ENCODE measurements at places on chromosomes 3 and 15.

- no peak for DNase-seq
These were observed 241.0 kb upstream of the ZNF717 start for GRCh38 chr3:76026379-76026778.

DNA sequence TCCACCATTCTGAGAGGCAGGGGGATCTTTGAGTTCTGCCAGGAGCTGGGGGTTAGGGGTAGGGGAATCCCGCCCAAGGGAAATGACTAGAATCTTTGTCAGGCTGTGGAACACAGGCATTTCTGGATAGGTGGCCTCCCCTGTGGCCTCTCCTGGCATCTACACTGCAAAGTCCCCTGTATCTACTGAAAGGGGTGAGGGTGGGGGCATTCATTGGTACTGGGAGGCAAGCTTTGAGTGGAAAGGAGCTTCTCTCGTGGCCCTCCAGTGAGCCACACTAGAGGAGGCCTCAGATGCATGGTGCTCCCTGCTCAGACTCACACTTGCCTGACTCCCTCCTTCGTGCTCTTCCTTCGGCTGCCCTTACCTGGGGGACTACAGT, 59.9 kb downstream of the CCNL1 start:
- no peak for DNase-seq

GRCh38 chr3:179318876-179319275, 4.0 kb upstream of the ZNF639 start:
- DNase-seq, result no peak

DNA sequence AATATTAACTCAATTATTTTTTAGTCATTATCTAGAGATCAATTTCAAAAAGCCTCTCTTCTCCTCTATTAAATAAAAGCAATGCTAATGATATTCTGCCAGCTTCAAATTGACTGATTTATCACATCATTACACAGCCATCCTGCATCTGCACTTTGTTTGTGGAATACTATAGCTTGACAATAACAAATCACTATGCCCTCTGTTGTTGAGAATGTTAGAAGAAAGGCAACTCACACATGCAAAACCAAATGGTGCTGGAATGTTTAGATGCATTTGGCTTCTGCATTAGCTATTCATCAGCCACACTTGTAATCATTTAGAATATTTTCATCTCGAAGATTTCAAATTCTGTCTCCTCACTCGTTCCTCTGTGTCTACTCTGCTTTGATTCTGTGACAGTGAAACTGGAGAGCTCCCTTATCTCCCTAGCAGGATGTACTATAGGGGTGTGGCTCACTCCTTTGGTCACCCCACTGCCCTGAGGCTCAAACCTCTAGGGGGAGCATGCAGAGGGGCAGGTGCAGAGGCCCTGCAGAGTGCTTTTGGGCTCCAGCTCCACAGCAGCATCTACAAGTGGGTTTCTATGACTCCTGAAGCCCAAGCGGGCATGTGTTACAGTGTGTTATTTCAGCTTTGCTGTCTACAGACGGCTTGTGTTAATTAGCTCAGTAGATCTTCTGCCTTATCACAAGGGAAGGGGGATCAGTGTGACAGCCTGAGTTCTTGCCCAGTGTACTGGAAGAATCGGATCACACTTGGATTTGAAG, 454.1 kb upstream of the BCHE start:
- no peak for DNase-seq

GRCh38 chr3:67462187-67462586, 192.2 kb downstream of the SUCLG2 start:
- no peak for DNase-seq

- no peak for DNase-seq
These were observed 37.7 kb downstream of the MESD start for GRCh38 chr15:80951941-80952340.

- no peak for DNase-seq
These were observed 34.7 kb downstream of the ANXA2 start for GRCh38 chr15:60363087-60363549.

DNA sequence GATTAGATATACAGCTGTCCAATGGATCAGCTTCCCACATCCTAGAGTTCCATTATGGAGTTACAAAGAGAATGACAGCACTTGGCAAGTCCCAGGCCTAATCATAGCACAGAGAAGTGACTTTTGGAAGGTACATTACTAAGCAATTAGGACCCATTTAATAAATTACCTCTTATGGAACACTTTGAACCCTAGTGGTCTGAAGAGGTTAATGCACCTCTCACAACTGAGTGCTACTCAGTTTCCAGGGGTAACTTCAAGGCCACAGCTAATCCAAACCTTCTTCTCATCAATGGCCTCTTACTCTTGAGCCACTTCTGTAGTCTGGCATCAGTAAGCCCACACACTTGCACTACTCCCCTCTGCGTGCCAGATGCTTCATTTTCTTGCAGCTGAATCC, 34.9 kb upstream of the MEIS2 start:
- DNase-seq, result no peak

DNA sequence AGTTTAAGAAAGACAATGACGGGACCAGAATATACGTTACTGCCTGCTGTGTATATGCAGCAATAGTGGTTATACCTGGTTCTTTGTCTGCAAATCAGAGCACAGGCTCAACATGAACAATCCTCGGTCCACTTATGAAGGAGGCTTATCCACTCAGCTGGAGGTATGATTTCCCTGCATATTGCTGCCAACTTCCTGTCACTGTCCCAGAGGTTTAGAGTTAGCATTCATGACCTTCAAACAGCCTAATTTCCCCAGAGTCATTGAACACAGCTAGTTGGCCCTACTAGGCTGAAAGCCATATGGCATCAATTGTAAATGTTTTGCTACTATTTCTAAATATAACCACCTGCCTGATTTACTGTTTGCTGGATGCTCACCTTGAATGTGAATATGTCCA, 224.9 kb upstream of the ZNF717 start:
- no peak for DNase-seq

GRCh38 chr15:57553526-57553925, 38.2 kb upstream of the MYZAP start:
- no peak for DNase-seq

DNA sequence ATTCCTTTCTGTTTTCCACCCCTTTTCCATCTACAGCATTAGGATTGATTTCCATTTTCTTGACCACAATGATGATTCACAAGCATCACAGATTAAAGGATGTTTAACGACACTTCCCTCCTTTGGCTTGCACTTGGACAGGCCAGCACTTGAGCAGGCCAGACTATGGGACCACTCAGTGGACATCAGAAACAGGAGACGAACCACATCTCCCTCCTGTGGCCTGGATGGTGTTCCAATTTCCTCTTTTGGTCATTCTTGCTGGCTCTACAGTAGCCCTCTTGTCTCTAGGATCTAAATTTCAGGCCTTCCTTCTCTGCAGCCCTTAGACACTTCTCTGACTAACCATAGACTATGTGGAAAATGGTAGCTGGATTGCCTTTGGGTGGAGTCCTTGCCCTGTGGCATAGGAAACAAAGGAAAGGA, 78.8 kb upstream of the BOC start:
- no peak for DNase-seq

GRCh38 chr3:150410311-150411105, 2.4 kb downstream of the TSC22D2 start:
- no peak for DNase-seq

DNA sequence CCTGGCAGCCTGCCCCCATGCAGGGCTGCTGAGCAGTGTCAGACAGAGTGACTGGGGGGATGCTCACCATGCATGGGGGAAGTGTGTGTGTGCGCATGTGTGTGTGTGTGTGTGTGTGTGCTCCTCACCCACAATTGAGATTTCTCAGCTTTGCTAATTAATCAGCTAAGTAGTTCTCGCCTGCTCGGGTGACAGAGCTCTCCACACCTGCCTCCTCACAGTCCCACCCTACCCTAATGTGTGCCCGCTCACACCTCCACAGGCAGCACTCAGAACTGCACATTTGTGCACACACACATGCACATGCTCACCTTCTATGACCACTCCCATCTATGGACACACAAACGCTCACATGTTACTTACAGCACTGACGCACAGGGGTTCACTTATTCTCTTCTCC, 37.3 kb downstream of the CACNA2D2 start:
- no peak for DNase-seq

- no peak for DNase-seq
These were observed 71.0 kb downstream of the ARHGEF26 start for GRCh38 chr3:154192225-154192624.

- DNase-seq, result no peak
These were observed 86.1 kb upstream of the CGNL1 start for GRCh38 chr15:57290187-57290586.

GRCh38 chr3:137925080-137925479, 84.9 kb upstream of the CLDN18 start:
- DNase-seq, result no peak

GRCh38 chr3:31875437-31875836, 105.6 kb downstream of the OSBPL10 start:
- no peak for DNase-seq

DNA sequence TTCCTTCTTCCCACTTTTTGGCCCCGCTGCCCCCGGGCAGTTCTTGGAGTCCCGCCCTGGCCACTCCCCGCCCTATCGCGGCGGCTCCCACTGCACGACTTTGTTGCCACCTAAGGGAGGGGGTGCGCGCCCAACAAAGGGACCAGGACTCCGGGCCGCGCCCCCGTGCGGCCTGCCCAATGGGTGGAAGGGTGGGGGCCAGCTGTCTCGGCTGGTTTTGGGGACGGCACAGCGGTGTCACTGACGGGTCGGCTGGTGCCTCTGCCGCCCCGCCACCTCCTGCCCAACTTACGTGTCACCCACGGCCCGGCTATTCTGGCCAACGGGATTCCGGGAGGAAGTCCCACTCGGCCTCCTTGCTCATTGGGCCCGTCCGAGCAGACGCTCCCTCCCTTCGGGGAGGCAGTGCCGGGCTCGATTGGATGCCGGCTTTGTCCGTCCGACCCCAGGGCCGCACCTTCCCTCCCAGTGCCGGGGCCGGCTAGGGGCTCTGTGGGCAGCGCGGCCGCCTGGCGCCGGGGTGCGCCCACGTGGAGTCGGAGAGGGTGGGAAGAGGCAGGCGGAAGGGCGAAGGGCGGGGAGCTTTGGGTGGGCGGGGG, at the start of gene GOLIM4:
Gene GOLIM4, minus strand, starts transcription at position 314 of the 599 bp plus-strand sequence. CDS start 639 bp downstream, outside the sequence.
- peak; percentile 86 for DNase-seq

- DNase-seq, result no peak
These were observed 317.2 kb downstream of the SLC9A9 start for GRCh38 chr3:143531101-143531500.

Data from NCI-H1417 treated with DMSO at 0.1 percent for 48 hours (cell line).